ENCODE measurements at places on chromosomes 2 and 18.

- DNase-seq, result no peak
Observed at GRCh38 chr2:207334624-207335371, 169.1 kb upstream of the KLF7 start.

GRCh38 chr2:221420245-221420644, 151.9 kb downstream of the EPHA4 start:
- DNase-seq, result no peak

DNA sequence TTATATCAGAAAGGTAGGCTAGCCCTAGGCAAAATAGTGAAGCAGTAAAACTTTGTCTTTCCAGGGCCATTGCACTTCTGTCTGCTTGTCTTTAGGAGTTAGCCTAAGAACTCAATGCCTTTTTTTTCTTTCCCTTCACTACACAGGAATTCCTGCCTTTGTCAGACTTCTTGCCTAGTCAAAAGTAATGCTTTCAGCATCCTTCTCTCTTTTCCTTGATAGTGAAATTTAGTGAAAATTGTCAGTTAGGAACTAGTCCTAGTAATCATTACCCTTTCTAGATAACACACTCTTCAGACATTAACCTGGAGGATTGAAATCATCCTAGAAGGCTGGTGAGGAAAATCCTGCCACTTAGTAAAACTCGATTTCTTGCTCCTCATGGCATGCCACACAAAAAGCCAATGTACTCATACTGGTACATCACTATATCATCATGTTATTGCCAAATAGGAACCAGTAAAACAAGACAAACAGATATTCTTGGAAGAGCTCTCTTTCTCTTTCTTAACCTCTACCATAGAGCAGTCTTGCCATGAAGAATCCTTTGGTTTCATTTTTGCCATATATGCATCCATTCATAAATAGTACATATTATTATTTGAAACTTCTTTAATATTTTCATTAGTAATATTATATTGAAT, 320.5 kb downstream of the CTNNA2 start:
- no peak for DNase-seq

DNA sequence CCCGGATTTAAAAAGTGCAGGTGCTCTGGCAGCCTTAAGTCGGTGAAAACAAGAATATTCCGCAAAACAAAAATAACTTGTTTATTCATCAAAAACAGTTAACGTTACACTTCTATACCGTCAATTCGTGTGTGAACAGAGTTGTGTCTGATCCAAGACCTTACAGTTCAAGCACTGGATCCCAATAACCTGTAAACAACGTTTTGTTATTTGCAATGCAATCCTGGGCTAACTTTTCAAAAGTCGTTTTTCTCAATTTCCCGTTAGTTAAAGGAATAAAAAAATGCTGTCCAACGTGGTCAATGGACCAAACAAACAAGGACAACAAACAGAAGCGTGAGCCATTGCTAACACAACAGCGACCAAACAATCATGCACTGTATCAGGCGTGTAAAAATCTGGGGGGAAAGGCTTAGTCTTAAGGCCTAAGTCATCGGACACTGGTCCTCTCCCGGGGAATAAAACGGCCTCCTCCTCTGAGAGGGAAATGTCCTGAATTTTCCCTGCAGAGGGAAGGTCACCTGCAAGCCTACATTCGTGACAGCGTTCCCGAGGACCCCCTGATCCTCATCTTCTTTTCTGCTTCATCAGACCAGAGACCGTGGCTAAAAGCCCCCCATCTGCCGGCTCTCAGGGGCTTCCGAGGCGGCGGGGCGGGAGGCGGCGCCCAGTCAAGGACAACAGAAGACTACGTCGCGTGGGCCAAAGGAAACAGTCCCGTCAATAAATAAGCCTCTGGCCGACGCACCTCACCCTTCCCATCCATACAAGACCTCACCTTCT, 490 bp downstream of the NDUFS1 start:
- peak; percentile 11 for DNase-seq

- DNase-seq, result no peak
Observed at GRCh38 chr2:119248311-119248710, 24.7 kb downstream of the STEAP3 start.

DNA sequence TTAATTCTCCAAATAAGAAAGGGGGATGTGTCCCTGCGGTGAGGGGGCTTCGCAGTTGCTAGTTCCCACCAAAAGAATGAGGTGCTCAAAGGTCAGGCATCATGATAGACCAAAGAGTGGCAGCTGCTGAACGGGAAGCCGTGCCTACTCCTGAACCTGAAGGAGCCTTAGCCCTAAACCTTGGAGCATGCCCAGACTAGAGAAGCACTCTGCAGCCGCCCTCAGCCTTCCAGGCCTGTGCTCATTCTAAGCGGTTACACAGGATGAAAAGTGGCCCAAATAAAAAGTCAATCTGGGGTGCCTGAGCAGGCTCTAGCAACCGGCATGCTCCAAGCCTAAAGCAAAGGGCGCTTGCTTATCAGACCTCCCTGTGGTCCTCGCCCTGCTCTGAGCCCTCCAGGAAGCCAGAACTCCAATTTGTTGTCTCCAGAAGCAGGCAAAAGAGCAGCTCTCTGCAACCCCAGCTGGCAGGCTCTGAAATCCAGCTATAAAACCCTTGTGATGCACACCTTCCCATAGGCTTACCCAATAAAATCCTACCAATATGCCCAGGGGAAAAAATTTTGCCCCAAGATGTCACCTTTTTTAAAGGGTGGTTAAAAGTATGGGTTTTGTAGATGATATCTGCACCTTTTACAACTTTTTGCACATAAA, 17.5 kb downstream of the UXS1 start:
- DNase-seq, result no peak

GRCh38 chr2:206075113-206075512, 10.9 kb downstream of the INO80D start:
- DNase-seq, result no peak

DNA sequence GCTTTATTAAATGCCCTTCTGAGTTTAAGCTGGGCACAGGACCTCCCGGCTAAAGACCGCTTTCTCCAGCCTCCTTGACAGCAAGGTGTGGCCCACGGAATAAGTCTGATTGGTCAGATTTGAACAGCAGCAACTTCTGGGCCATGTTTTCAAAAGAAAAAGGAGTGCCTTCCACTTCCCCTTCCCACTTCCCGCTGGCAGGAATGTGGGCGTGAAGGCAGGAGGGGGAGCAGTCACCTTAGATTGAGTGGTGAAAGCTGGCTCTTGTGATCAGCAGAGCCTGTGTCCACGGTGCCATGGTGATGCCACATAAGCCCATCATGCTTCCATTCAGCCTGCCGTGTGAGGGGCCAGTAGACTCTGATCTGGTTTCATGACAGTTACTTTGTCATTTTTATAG, 136.6 kb upstream of the GLI2 start:
- DNase-seq, result no peak

- no peak for DNase-seq
Observed at GRCh38 chr2:173734797-173735196, 230.4 kb downstream of the SP3 start.

DNA sequence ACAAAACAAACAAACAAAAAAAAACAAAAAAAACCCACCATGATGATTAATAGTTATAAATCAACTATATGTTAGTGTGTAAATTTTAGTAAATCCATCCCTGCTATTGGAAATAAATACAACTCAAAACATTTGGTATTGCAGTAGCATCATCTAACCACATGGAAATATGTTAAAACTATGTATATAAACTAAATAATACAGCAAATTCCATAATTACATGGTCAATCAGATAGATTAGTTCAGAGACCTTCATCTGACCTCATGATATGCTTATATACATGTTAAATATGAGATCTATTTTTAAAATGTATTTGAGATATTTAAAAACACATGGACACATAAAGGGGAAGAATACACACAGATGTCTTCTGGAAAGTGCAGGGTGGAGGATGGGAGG, 384.2 kb downstream of the TMX3 start:
- no peak for DNase-seq

DNA sequence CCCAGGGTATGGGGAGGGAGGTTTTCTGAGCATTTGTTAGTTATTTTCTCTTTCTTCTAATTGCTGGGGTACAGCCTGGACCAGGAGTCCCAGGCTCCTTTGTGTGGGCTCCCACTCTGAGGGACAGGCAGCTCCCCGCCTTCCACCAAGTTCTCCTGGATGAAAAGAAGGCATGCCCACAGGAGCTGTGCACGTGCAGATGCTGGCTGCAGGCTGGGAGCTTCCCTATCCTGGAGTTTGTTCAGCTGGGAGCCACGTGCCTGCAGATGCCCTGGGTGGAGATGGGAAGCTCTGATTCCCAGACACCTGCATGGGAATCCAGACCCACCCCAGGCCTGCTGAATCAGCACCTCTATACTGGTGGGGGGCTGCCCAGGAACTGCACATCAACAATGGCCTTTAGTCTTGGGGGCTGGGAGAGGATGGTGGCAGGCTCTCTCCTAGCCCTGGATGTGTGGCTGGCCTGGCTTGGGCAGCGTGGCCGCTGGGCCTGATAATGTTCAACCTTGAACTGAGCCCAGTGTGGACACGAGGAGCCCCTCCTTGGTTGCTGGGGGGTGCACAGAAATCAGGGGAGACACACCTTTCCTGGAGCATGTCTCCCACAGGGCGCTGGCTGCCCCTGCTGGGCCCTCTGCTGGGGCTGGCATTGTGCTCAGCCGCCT, 233.6 kb upstream of the HS6ST1 start:
- DNase-seq, result no peak

DNA sequence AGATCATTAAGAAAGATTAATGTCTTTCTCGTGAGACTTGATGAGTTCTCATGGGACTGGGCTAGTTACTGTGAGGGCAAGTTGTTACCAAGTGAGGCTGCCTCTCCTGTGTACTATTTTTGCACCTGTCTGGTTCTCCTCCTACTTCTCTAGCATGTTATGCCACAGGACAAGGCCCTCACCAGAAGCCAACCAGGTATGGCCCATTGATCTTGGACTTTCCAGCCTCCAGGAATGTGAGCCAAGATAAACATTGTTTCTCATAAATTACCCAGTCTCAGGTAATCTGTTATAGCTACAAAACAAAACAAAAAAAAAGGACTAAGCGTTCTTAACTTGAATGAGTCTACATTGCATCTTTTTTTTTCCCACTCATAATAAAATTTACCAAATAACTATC, 184.1 kb downstream of the CDH7 start:
- no peak for DNase-seq

DNA sequence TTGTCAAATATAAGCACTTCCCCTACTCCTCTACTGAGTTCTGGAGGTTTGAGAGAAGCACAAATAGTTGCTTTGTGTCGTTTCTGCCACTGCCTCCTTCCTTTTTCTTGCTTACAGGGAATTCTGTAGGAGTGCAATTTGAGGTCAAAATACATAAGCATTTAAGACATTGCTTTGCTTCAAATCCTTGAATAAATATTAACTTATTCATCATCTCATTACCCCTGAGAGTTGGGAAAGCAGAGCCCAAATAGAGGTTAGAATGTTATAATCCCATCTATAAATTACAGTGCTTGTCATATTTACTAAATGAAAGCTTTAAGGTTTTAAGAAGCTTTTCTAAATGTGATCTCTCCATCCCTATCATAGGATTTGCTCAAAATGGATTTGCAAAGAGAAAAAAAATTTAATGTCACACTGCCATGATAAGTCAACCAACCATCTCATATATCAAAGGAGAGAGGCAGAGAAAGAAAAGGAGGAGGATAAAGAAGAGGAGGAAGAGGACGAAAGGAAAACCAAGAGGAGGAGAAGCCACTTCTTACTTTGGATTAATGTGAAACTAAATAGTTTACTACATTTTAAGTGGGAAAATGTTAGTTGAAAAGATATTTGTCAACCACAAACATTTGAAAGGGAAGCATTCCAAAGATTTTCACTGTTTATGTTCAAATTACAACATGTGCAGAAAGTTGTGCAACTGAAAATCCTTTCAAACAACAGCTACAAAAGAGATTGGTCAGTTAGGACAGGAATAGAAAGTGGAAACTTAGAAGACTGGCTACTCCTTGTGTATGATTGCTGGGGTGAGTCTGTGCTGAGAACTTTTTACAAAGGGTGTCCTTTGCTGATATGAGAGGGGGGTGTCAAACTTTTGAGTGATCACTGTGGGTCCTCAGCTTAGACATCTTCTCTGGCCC, 277.3 kb upstream of the FN1 start:
- DNase-seq, result no peak

DNA sequence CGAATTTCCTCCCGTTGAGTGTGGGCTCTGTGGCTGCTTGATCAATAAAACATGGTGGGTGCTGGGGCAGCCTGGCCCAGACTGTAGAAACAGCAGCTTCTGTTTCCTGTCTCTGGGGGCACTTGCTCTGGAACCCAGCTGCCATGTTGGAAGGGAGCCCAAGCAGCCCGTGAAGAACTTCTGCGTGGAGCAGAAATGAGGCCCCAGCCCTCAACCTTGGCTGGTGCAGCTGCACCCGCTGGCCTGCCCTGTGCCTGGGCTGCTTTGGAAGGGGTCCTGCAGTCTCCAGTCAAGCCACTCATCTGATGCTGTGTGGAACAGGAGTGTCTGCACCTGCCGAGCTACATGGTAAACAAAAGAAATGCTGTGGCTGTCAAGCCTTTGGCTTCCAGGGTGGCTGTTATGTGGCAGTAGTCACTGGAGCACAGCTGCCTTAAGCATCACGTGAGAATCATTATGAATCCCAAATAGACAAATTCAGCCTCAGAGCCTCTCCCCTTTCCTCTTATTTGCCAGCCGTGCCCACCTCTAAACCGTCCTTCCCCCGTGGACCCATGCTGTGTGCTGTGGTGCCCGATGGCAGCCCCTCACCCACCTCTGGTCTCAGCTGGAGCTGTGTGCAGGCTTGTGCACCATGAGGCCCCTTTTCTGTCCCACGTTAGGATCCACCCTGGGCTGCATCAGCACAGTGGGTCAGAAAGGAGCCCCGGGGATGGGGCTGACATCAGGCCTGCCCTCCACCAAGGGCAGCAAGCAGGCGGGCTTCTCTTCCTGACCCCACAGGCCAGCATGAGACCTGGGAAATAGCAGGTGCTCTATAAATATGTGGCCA, 134.0 kb upstream of the HDAC4 start:
- DNase-seq, result no peak
